ENCODE measurements at places on chromosomes 4 and X.

DNA sequence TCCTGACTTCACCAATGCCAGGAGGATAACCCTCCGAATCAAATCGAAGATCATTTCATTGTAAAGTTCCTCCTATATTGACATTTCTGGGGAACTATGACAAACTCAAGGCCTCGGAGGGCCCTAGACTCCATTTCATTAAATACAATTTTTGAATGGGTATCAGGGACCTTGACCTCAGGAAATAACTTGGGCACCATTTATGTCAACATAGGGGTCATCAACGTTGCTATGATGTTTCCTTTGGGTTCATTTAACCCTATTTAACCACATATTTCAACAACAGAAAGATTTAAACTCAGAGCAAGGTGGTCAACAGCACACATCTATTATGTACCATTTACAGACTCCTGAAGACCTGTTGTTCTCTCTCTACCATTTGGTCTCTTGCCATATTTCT, 395.1 kb downstream of the TRIML1 start:
- no peak for DNase-seq

GRCh38 chr4:137905930-137906329, 336.2 kb downstream of the SLC7A11 start:
- no peak for DNase-seq

DNA sequence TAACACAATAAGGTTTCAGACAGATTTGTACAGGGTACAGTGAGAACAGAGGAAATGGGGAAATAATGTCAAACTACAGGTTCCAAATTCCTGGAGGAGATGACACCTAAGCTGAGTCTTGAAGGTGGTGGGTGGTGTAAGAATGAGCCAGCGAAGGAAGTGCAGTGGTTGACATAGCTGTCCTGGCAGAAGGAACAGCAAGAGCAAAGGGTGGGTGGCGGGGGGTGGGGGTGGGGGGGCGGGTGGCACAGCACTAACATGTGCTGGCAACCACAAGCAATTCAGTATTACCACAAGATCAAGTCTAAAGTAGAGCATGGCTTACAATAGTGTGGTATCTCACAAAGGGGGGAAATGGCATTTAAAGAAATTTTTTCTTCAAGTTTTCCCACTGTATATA, 13.1 kb upstream of the G3BP2 start:
- DNase-seq, result no peak

DNA sequence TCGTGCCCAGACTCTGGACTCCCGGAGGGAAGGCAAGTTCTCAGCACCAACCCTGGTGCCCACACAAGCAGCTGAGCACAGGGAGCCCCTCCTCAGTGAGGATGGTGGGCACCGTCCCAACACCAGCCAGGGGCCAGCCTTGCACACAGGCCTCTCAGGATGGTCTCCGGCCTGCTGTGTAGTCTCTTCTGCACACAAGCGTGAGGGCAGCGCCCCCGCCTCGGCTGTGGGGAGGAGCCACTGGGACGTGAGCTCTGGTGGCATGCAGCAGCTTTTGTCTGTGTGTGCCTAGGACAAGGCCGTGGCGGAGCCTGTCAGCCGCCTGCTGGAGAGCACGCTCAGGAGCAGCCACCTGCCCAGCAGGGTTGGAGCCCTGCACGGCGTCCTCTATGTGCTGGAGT, 16.1 kb upstream of the MSANTD1 start:
- no peak for DNase-seq

DNA sequence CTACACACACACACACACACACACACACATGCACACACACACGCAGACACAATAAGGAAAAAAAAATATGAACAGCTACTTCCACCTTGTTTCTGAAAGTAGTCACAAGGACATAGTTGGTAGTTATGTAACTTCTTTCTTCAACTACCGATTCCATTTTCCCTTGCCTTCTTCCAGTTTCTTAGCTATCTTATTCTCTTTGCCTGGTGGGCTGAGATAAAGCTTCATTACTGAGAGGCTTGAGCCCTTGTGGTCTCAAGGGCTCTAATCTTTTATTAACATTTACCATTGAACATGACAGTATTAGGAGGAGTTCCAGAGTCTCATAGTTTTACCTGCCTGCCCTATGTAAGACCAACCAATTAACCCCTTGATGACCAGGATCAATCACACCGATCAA, 8.9 kb upstream of the SMIM10 start:
- DNase-seq, result no peak

- no peak for DNase-seq
Measured at GRCh38 chr4:186724864-186725468, 1.3 kb upstream of the FAT1 start.

Data from Caco-2 (cell line).